Progenitor cell of endocrine pancreas (in vitro differentiated cells): ENCODE measurements at places on chromosomes 2 and 18. TPM values are rescaled to one million over a fixed set of nuclear protein-coding genes. Genes with fewer than 3 reads are reported as not detected.

AQP12B gene
- total RNA-seq = not detected in 2 replicates

GRCh38 chr18:49621717-49622351, 60.0 kb downstream of the LIPG start:
- no peak for DNase-seq

DNA sequence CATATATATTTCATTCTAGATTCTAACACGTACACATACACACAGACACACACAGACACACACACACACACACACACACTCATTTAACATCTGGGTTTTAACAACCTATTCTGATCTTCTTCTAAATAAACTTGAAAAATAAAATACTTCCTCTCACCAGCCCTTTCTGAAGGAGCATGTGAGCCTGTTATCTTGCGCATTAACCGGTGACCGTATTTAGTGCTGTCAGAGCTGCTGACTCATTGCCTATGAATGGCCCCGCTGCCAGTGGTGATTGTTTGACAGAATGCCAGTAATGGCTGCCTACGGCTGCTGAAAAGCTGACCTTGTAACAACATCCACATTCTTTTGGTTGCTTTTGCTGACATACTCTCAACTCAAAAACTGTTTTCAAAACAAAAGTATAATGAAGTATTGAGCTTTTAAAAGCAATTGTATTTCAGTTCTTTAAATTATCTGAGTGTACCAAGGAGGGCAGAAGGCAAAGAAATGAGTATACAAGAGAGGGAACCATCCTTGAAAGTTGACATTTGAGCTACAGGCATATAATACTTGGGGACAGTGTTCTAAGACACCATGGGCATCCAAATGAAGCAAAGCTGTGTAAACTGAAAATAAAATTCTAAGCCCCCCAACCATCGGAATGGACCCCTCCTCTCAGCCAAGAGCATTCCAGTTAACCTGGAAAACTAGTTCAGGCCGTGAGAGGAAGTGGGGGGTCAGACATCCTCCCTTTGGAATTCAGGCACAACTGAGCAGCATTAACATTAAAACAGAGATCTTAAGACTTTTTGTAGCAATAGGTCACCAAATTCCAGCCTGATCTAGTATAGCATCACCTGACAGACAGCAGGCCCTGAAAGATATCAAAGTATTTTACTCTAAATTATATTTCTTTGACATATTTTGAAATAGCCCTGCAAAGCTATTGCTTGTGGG, 50.2 kb upstream of the DTNA start:
- DNase-seq = peak; percentile 26

DNA sequence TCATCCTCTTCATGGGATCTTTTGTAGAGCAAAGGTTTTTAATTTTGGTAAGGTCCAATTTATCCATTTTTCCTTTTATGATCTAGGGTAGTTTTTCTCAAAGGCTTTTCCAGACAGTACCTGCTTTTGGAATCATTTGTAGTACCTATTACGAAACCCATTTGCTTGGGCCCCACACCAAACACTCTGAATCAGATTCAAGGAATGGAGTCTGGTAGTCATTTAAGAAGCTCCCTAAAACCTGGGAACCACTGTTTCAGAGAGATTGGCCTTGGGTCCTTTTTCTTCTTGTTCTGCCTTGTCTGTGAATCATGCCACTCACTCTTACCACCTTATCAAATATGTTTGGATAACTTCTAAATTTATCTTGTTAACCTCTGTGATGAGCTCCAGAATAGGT, 40.3 kb downstream of the OSBPL6 start:
- no peak for DNase-seq

DNA sequence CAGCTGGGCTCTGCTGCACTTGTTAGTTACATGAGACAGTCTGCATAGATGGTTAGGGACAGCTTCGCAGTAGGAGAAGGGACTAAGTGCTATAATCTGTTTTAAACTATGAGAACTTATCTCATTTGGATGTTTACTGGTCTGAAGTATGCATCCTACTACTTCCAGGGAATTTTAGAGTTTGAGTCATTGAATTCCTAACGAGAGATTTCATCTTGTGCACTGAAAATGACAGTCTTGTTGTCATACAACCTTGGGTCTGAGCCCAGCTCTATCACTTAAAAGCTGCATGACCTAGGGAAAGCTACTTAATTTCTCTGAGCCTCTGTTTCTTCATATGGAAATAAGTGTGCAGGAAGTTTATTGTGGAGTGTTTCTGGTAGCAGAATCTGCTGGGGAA, 78.4 kb downstream of the TRIM43 start:
- DNase-seq = no peak

FSHR gene
- 0.44 and 0.74 TPM in 2 replicates for total RNA-seq

GRCh38 chr2:68377137-68377780, 12.2 kb downstream of the PLEK start:
- DNase-seq = no peak

GRCh38 chr2:82796132-82796531, 1662.9 kb downstream of the SUCLG1 start:
- no peak for DNase-seq

GRCh38 chr2:42998721-42999120, 206.3 kb upstream of the HAAO start:
- no peak for DNase-seq

DNA sequence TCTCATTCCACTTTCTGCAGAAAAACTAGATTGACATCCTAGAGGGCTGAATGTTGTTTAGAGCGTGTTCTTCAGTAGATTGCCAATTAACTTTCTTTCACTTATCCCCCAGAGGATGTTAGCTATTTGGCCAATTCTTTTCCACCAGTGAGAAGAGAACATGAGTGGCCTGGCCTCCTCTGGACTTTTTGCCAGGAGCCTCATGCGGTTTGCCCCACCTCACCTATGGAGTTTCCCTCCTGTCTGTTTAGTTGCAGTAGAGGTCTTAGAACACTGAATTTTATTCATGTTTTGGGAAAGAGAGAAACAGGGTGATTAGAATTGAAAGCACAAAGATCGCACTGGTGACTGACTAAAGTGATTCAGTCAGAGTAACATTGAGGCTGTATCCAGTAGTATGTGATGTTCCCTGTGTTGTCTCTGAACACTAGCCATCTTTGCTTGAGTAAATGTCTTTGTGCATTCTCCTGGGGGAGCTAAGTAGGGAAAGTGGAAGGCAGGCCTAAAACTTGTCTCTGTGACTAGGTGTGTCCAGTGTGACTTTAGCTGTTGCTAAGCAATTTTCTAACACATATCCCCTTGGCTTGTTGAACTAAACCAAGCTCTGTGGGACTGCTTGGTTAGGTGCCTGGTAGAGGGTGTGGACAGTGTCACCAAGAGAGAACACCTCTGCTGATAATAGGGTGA, 34.0 kb downstream of the UGP2 start:
- DNase-seq = no peak

DNA sequence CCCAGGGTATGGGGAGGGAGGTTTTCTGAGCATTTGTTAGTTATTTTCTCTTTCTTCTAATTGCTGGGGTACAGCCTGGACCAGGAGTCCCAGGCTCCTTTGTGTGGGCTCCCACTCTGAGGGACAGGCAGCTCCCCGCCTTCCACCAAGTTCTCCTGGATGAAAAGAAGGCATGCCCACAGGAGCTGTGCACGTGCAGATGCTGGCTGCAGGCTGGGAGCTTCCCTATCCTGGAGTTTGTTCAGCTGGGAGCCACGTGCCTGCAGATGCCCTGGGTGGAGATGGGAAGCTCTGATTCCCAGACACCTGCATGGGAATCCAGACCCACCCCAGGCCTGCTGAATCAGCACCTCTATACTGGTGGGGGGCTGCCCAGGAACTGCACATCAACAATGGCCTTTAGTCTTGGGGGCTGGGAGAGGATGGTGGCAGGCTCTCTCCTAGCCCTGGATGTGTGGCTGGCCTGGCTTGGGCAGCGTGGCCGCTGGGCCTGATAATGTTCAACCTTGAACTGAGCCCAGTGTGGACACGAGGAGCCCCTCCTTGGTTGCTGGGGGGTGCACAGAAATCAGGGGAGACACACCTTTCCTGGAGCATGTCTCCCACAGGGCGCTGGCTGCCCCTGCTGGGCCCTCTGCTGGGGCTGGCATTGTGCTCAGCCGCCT, 233.6 kb upstream of the HS6ST1 start:
- no peak for DNase-seq

GRCh38 chr2:10884574-10884975, 27.2 kb upstream of the KCNF1 start:
- no peak for DNase-seq

DNA sequence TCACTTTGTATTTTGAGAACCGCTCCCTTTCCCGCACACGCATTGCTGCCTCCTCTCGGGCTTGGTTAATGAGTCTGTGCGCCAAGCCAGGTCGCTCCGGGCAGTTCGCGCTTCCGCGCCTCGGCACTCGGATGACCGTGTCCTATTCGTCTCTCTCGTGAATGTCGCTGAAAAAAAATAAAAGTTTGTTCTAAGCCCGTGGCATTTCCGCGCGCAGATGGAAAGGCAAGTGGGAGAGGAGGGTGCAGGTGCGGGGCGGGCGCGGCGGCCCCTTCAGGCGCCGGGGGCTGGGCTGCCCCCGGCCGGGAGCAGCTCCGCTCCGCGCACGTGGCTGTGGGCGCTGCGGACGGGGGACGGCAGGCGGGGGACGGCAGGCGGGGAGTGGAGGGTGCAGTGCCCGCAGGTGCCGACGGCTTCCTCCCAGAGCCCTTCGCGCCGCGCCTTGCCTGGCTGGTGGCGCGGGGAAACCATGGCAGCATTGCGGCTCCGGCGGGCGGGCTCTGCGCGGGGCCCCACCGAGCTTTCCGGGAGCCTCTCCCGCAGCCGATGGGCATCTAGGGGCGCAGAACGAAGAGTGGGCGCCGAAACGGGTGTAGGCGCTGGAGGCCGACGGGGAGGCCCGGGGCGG, 159.6 kb upstream of the SIX2 start:
- no peak for DNase-seq

GRCh38 chr2:84492571-84492970, 23.7 kb upstream of the DNAH6 start:
- DNase-seq = no peak

KCNG2 gene
- total RNA-seq = not detected in 2 replicates

DNA sequence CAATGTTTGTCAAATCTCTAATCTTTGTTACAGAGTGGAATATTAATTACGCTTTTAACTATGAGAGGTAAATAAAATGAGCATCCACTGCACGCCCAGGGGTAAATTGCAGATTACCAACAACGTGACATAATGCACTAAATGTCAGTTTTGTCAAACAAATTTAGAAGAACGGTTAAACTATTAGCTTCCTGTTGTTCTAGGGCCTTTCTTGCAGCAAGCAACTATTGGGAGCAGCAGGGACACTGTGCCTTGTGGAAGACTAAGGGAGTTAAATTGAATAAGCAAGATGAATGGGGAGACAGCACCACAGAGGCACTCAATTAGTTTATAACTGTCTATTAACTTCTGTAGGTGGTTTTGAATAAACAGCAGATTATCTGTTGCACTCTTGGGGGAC, 391.0 kb upstream of the RAB12 start:
- DNase-seq = no peak

DNA sequence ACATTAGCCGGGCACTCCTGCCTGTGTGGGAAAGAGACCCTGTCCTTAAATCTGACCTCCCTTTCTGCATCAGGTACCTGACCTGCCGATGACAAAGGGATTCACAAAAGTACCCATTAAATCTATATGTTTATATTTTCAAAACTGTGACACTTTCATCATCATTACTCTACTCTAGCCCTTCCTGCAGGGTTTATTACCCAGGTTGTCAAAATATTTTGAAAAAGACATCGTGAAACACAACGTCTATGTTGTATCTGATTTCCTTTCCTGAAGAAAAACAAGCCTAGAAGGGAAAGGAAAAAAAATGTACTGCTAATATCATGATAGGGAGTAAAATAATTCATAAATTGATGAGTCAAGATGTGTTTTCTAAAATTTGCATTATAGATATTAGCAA, 15.2 kb upstream of the KYNU start:
- no peak for DNase-seq

GRCh38 chr18:4638680-4639079, 183.6 kb upstream of the DLGAP1 start:
- DNase-seq = no peak

DNA sequence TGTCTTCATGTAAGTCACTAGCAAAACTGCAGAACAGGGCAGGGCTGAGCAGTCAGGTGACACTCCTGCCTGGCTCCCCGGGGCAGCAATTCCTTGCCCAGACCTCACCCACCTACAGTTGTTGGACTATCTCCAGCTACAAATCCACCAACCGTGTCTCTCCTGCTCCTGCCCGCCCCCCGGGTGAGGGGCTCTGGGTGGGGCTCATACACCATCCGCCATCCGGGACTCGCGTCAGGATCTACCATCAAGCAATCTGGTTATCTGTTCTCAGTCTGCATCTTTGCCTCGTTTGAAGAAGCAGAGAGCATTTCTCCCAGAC, 13.5 kb upstream of the GLI2 start:
- DNase-seq = no peak

GRCh38 chr2:68426848-68427579, 40.1 kb downstream of the FBXO48 start:
- DNase-seq = no peak

SCYGR7 gene
- not detected in 2 replicates for total RNA-seq

- no peak for DNase-seq
Observed at GRCh38 chr2:237485844-237486243, 1.2 kb upstream of the MLPH start.

DNAH7 gene
- 5.7 and 5.9 TPM in 2 replicates for total RNA-seq

DNA sequence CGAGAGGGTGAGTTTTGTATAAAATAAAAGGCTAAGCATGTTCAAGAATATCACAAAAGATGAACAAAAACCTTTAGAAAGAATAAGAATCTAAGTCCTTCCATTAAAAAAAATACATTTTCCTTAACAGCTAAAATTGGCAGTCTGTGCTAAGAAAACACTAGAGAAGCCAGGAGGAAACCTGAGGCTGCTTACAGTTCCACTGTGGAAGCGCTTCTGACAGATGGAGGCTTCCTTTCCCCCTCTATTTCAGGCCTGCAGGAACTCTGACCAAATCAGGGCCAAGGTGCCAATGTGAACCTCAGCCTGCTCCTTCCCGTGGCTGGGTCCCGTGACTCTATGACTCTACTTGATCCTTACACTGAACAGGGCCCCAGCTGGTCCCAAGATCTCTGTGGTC, 108.1 kb upstream of the ARHGAP28 start:
- DNase-seq = no peak

- no peak for DNase-seq
Observed at GRCh38 chr18:3634250-3634939, 184.4 kb downstream of the TGIF1 start.

GRCh38 chr18:12772111-12772510, 69.3 kb downstream of the PSMG2 start:
- DNase-seq = no peak

DNA sequence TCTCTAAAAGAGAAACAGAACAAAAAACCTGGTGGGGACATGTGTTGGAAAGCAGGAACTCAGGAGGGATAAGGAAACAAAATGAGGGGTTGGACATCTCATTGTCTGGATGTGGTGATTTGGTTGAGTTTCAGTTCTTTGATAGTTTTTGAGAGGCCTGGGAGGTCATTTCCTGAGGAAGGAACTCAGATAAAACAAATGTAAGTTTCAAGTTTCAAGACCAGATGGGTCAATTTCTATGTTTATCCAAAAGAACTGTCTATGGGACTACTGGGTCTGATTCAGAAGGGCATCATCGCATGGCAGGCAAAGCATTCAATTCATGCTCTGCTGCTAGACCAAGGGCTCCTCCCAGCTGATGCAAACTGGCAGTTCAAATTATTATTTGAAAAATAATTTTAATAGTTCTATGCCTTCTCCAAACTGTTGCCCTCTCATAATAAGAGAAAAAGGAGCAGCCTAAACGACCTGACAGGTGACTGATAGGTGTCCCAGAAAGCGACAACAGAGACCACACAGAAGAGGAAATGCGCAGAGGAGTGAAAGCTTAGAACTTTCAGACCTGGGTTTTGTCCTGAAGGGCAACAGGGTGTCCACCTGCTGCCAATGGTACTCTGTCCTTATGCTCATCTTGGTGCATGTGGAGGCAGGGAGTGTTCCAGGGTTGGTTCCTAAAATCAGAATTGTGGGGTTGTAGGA, 39.3 kb upstream of the SH3RF3 start:
- DNase-seq = no peak

GRCh38 chr2:234019896-234020295, 30.6 kb upstream of the SPP2 start:
- DNase-seq = no peak
